Uterus (tissue), 4 donors: ENCODE measurements at places on chromosomes 3 and 15. TPM values are rescaled to one million over a fixed set of nuclear protein-coding genes. Genes with fewer than 3 reads are reported as not detected.

DNA sequence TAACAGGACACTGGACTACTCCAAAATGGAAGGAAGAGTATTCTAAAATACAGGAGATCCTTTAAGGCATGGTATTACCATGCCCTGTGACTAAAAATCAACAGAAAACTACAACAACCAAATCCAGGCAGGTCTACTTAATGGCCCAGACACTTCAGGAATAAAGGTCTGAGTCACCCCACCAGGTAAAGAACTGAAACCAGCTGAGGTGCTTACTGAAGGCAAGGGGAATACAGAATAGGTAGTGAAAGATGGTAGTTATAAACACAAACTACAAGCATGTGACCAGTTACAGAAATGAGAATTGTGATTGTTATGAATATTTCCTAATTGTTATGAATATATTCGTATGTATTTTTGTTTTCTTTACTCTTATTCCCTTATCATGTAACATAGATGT, 13.4 kb downstream of the IFT57 start:
- H3K36me3 ChIP-seq: no peaks in the 10 kb centered on the region
- H3K27ac ChIP-seq: no peak overlapping the region
- no peaks in the 10 kb centered on the region for H3K4me1 ChIP-seq
- no peaks in the 10 kb centered on the region for H3K27me3 ChIP-seq

GRCh38 chr3:32813180-32813579, 4.6 kb upstream of the TRIM71 start:
- DNase-seq: no peak
- H3K4me1 ChIP-seq: peaks cover 13% of the 10 kb centered on the region
- H3K36me3 ChIP-seq: no peaks in the 10 kb centered on the region
- H3K27me3 ChIP-seq: no peaks in the 10 kb centered on the region

- DNase-seq: no peak
- no peaks in the 10 kb centered on the region for H3K27me3 ChIP-seq
- no peaks in the 10 kb centered on the region for H3K4me1 ChIP-seq
- H3K36me3 ChIP-seq: no peaks in the 10 kb centered on the region
- no peak overlapping the region for H3K27ac ChIP-seq
Observed at GRCh38 chr3:123341871-123342630, 106.8 kb downstream of the ADCY5 start.

DNA sequence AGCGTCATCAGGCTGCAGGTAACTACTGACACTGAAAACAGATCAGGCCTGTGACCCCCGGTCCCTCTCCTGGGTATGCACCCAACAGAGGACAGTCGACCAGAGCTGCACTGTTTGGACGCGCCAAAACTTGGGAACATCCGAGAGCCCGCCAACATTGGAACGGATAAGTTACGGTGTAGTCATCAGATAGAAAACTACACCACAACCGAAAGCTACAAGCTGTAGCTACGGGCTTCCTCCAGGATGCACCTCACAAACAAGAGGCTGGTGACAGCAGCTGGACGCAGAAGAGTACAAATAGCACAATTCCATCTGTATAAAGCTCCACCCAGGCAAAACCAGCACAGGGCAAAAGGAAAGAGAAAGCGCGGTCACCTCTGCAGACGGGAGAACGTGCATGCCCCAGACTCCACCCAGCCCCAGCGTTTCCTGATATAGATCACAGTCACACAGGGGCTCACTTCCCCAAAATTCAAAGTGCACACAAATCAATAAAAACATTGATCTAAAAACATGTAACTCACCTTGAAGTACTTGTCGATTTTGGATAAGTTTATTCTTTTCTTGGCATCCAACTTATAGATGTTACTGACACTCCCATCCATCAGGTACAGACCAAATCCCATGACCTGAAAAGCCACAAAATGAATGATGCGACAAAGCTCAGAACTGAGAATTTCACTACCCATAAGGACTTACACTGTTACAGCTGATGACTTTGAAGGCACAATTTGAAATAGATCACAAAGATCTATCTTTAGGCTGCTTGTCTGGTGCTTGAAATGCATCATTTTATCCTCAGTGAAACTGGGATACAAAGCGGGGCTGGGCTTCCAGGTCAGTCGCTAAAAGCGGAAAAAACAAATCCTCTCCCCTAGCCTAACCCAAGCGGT, 43.3 kb downstream of the CYFIP1 start:
- no peaks in the 10 kb centered on the region for H3K27me3 ChIP-seq
- H3K36me3 ChIP-seq: no peaks in the 10 kb centered on the region
- H3K4me1 ChIP-seq: no peaks in the 10 kb centered on the region
- no peak overlapping the region for H3K27ac ChIP-seq
- no peak for DNase-seq
- H3K4me3 ChIP-seq: no peak overlapping the region

GRCh38 chr3:12143949-12144504, 14.7 kb downstream of the TIMP4 start:
- H3K4me1 ChIP-seq: no peaks in the 10 kb centered on the region
- H3K36me3 ChIP-seq: no peaks in the 10 kb centered on the region
- no peak overlapping the region for H3K4me3 ChIP-seq

GRCh38 chr3:67034371-67034770, 36.3 kb downstream of the KBTBD8 start:
- no peaks in the 10 kb centered on the region for H3K36me3 ChIP-seq
- no peaks in the 10 kb centered on the region for H3K27me3 ChIP-seq
- H3K4me3 ChIP-seq: no peak overlapping the region
- no peaks in the 10 kb centered on the region for H3K4me1 ChIP-seq
- DNase-seq: no peak
- H3K27ac ChIP-seq: no peak overlapping the region

GRCh38 chr3:190867071-190867470, 4.6 kb upstream of the GMNC start:
- H3K4me3 ChIP-seq: no peak overlapping the region
- H3K36me3 ChIP-seq: no peaks in the 10 kb centered on the region
- no peak overlapping the region for H3K27ac ChIP-seq
- no peaks in the 10 kb centered on the region for H3K4me1 ChIP-seq
- DNase-seq: no peak

- no peak for DNase-seq
- H3K4me1 ChIP-seq: no peaks in the 10 kb centered on the region
- H3K27ac ChIP-seq: peak overlapping the region; percentile 92
- H3K27me3 ChIP-seq: no peaks in the 10 kb centered on the region
- H3K36me3 ChIP-seq: no peaks in the 10 kb centered on the region
- H3K4me3 ChIP-seq: peak overlapping the region; percentile 83
Observed at GRCh38 chr3:97821287-97821773, 481 bp upstream of the CRYBG3 start.

Gene PAQR5
- total RNA-seq: not detected
